ENCODE measurements at places on chromosomes 3 and 15.

- DNase-seq: no peak
Measured at GRCh38 chr3:161069511-161070251, 35.5 kb downstream of the B3GALNT1 start.

GRCh38 chr3:32733631-32734229, 48.7 kb downstream of the CNOT10 start:
- no peak for DNase-seq

DNA sequence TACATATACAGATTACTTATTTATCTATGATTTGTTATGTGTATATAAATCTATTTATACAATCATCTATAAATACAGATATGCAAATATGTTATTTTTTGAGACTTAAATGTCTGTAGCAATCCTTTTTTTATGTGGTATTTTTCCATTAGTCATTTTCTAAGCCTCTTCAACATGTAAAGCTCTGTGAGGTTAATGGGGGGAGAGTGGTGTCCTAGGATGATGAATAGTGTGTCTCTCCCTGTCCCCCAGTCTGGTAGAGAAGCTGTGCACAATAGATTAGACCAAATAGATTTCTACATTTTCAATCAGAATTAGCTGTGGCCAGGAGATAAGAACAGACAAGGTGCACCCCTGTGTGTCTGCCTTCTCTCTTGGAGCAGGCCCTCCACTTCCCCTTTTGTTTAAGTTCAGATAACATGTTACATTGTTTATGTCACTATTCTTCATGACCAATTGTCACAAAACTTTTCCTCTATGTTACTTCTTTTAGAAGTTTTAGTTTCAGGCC, 453.9 kb downstream of the LPP start:
- DNase-seq: no peak

DNA sequence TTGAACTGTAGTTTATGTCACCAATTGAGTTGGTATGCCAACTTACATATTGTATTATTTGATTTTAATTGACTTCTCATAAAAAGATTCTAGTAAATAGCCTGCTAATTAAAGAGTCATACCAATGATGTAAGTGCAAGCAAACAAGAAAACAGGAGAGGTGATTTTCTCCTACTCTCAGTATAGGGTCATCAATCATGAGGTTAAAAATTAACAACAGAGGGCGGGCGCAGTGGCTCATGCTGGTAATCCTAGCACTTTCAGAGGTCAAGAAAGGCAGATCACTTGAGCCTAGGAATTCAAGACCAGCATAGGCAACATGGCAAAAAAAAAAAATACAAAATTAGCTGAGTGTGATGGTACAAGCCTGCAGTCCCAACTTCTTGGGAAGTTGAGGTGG, 108.7 kb downstream of the MYO9A start:
- no peak for DNase-seq

DNA sequence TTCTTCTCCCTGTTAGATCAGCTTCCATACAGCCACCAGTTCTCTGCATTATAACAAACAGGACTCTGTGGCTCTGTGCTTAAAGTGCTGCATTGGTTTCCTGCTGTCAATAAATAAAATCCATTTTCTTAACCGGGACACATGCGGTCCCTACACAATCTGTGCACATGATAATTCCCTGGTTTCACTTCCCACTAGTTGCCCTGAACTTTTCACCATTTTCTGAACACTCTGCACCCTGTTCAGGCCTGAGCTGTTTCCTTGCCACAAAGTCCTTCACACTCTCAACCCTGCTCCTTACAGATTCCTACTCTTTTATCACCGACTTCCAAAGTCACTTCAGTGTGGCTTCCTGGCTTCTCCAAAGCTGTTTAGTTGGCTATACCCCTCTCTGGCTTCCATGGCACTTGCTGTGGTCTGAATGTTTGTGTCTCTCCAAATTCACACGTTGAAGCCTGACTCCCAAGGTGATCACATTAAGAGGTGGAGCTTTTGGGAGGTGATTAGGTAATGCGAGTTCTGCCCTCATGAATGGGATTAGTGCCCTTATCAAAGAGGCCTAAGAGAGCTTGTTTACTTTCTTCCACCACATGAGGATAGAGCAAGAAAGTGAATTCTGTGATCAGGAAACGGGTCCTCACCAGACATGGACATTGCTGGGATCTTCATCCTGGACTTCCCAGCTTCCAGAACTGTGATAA, 233.4 kb downstream of the CHST2 start:
- DNase-seq: no peak

DNA sequence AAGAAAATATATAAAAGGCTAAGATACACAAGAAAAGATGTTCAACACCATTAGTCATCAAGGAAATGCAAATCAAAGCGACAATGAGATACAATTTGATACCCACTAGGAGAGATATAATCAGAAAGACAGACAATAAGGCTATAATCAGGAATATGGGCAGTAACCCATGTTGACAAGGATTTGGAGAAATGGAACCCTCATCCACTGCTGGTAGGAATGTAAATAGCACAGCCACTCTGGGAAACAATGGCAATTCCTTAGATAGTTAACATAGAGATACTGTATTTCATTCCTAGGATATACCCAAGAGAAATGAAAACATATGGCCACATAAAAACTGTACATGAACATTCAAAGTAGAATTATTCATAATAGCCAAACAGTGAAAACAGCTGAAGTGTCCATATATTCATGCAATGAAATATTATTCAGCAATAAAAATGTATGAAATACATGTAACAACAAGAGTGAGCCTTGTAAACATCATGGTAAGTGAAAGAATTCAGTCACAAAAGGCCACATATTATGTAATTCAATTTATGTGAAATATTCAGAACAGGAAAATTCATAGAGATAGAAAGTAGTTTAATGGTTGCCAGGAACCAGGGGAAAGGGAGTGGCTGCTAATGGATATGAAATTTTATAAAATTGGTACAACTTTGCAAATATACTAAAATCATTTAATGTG, 18.2 kb upstream of the COL8A1 start:
- DNase-seq: no peak
